ENCODE measurements at places on chromosomes 4 and X.

DNA sequence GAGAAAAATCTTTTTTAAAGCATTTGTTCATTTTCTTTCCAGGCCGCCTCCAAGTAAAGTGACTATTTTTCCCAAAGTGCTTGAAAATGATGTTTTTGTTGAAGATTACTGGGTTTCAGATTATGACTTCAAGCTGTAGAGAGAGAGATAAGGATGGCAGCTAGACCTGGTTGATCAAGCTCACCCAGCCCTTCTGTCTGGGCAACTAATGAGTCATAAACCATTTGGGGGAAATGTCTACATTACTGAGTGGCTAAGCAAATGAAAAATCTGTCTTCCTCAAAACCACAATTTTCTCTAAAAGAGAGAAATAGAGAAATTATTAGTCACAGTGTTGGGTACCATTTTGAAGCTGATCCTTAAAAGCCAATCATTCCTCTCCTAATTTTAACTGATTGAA is 355.4 kb upstream of the CPEB2 start:
- DNase-seq = no peak

- DNase-seq = no peak
Measured at GRCh38 chrX:37287741-37288444, 61.3 kb upstream of the PRRG1 start.

DNA sequence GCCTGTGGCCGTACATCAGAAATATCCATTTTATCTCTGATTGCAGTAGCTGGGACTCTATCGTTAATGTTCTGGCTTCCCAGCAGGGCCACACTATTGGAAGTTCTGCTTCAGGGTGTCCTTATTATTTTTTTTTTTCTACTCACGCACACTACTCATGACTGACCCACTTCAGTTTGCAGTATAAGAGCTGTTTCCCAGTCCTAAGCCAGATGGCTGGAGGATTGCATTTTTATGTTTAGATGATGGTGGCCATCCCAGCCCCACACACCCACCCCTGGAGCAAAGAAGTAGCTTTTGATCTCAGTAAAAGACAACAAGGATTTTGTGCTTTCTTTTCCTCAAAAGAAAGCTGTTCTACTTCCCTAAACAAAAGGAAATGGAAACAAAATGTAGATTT is 557.0 kb upstream of the GALNTL6 start:
- no peak for DNase-seq

- DNase-seq = peak; percentile 68
Measured at GRCh38 chr4:110087070-110087708, 111.2 kb downstream of the ELOVL6 start.

DNA sequence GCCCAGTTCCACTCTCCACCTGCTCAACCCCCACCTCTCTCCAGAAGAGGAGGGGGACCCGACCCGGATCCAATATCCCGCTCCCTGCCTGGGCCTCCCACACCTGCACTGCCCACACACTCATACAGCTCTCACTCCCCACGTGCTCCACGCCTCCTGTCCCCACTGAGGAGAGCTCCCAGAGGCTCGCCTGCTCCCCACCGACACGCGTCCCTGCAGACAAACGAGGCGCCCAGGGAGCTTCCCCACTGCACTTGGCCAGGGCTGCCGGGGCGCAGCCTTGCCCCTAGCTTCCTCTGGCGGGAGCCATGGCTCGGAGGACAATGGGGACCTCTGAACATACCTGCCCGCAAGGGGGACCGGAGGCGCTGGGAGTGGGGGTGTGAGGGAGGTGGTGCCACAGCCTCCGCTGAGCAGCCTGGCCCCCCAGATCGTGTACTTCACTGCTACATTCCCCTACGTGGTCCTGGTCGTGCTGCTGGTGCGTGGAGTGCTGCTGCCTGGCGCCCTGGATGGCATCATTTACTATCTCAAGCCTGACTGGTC is 5.0 kb downstream of the SLC6A8 start:
- DNase-seq = no peak

- no peak for DNase-seq
Measured at GRCh38 chr4:99002279-99002678, 6.8 kb downstream of the METAP1 start.

GRCh38 chrX:4193500-4194155 is 480.2 kb upstream of the PRKX start:
- no peak for DNase-seq

GRCh38 chr4:121794505-121795188 is 6.5 kb upstream of the EXOSC9 start:
- no peak for DNase-seq

DNA sequence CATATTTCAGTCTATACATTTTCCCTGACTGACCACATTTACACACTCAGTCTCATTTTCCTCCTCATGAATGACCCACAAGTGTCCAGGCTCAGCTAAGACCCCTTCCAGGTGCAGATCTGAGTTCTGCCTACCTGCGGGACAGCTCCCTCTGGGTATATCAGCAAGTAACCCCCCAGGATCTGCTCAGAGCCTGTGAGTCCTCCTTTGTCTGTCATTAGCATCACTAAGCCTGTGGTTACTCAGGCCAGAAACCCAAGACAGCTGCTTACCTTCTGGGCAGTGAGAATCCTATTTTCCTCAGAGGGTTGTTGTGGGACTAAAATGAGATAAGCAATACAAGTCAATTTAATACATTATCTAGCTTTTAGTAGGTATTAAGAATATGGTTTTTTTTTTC is 487.6 kb upstream of the BOD1L1 start:
- DNase-seq = no peak

GRCh38 chr4:107857741-107858140 is 33.0 kb downstream of the SGMS2 start:
- no peak for DNase-seq

DNA sequence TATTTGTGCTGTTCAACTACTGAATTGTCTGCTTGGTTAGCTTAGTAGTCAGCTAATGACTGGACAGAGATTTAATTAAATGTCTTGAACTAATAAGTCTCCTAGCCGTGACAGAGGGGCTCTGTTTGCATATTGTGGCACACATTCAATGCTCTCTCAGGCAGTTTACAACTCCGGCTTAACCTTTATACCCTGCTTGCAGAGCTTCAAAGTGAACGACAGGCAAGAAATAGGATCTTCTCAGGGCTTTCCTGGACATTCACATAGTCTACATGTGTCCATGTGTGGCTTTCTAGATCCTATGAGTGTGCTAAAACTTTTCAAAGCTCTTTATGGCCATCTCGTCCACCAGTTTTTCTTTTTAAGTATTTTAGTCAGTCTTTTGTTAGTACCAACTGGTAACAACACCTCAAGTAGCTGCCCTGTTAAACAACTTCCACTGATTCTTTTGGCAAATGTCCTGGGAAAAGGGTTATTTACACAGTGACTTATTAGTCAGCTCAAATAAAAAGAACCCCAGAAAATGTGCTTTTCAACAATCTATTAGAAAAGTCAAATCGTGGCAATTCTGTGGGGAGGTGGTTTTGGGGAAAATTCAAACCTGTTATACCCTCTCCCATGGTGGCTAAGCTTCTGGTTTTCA is 28.6 kb downstream of the OR13H1 start:
- no peak for DNase-seq

GRCh38 chrX:139203651-139204570 is 326.6 kb upstream of the F9 start:
- DNase-seq = peak; percentile 40

DNA sequence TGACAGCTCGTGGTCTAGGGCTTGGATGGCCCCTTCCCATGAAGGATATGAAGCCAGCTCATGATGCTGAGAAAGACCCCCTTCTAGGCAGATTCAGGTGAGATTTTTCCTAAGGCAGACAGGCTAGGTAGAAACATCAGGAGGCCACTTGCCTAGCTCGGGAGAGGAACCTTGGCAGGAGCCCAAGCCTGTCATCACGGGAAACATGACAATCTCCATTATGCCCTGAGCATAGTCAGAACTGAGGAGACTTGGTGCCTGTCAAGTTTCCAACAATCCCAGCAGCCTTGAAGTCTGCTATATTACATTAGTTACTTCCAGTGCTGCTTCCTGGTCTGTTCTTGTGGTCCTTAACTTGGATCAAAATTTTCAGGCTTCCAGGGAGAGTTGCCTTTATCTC is 18.7 kb upstream of the WDR1 start:
- DNase-seq = no peak

GRCh38 chr4:2935762-2936743 is 27.2 kb downstream of the NOP14 start:
- DNase-seq = no peak

DNA sequence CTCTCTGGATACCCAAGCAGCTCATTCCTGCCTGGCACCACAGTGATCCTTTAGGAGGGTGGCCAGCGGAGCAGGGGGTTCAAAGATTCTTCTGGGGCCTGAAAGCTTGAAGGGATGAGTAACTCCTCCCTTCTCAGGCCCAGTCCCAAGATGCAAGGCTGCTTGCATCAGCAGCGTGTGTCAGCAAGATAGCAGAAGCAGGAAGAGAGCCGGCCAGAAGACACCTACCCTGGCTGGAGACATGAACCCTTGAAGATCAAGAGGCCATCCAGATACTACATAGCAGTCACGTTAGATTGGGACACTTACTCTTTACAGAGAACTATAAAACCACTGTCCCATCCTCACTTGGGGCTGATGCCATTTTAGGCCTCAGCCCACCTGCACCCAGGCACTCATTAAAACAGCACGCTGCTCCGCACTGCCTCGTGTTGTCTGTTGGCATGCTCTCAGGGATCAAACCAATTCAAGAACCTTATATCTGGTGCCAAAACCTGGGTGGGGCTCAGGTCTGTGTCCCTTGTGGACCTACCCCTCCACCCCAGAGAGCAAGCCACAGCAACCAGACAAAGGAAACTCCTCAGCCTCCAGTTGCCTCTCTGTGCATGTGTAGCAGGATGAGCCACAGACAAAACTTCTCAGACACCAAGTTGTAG is 6.5 kb downstream of the UGT2B17 start:
- no peak for DNase-seq

DNA sequence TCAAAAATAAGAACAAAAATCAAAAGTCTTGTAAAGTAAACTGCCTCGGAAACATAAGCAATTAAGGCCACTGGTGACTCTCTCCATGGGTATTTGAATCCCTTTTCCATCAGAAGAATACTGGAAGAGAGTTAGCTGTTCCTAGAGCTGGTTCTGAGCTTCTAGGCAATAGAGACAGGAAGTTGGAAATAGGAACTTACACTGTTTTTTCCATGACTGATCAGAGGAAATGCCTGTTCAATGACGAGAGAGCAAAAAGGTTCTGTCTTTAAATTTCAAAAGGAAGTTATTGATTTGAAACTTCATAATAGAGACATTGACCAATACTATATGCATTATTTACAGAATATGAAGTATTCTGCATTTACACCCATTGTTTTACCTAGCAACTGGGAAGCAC is 503.5 kb upstream of the ARX start:
- no peak for DNase-seq

DNA sequence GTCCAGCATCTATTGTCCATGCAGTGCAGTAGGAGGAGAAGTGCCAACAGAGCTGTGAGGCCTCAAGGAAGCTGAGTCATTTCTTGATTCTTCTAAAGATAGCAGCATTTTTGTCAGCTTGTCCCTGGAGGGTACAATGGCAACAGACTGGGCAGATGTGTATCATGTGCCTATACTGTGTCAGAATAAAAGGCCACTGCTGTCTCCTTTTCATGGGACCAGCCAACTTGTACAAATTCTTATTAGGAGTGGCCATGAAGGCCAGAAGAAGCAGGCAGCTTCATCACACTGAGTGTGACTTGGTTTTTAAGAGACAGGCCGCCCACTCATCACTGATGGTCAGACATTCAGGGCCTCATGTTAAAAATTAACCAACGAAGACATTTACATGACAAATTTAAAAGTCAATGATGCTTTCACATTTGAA is 185.0 kb upstream of the FAM241A start:
- no peak for DNase-seq

- DNase-seq = no peak
Measured at GRCh38 chr4:5128569-5128968, 77.3 kb downstream of the STK32B start.

DNA sequence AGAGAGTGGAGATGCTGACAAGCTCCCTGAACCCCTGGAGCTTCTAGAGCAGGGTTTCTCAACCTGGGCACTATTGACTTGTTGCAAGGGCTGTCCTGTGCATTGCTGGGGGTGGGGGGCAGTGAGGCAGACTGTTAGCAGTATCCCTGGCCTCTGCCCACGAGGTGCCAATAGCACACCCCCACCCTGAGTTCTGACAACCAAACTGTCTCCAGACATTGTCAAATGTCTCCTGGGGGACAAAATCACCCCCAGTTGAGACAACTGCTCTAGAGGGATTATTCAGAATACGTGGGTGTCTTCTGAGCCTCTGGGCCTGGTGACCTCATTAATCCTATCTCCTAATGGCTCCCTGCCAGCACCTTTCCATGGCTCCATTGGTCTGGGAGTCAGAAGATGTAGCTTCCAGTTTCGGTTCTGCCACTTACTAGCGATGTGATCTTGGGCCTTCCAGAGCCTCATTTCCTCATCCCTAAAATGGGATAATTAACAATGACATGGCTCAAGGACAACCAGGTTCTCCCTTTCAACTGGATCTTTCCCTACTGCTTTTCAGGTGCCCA is 17.6 kb upstream of the PJA1 start:
- DNase-seq = no peak

GRCh38 chrX:65127842-65128241 is 151.6 kb upstream of the ZC4H2 start:
- no peak for DNase-seq

DNA sequence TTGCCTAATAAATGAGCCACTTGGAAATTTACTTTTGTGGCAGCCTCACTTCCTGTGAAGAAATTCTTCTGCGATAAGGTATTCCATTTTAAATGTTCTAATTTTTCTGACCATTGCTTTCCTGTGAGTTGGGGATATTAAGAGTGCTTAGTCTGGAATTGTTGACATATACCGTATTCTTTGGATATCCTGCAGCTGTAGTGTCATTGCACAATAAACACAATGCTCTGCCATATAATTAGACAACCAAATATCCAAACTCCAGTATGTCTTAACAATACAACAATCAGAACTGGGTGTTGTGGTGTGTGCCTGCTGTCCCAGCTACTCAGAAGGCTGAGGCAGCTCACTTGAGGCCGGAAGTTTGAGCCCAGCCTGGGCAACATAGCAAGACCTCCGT is 99.4 kb downstream of the LUZP4 start:
- DNase-seq = no peak

GRCh38 chrX:10615931-10616774 is 4.2 kb downstream of the MID1 start:
- DNase-seq = peak; percentile 56

DNA sequence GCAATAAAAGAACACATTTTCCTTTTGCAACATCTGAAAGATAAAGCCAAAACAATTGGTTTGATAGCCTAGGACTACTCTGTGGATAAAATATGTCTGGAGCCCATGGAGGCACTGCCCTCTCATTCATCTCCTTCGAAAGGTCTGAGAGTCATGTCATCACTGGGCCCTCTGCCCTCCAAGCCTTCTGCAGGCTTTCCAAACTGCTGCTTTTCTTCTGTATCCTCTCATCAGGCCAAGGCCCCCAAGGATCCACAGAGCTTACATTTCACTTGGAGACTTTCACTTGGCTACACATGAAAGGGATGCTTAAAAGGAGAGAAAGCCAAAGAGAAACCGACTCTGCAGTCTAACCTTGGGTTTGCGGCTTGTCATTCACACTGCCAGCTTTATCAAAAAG is 109.9 kb downstream of the SH3RF1 start:
- no peak for DNase-seq

- DNase-seq = peak; percentile 73
Measured at GRCh38 chr4:2009651-2010233, 968 bp upstream of the NELFA start.

GRCh38 chrX:46735622-46736021 is 23.3 kb downstream of the SLC9A7 start:
- DNase-seq = no peak
